ENCODE measurements at places on chromosomes 6 and 20. TPM values are rescaled to one million over a fixed set of nuclear protein-coding genes. Genes with fewer than 3 reads are reported as not detected.

CNR1 gene
- 3.1 TPM for total RNA-seq

BANF2 gene
- not detected for total RNA-seq

CLIC5 gene
- total RNA-seq = not detected

TMEM244 gene
- total RNA-seq = not detected

GDAP1L1 gene
- total RNA-seq = 8.5 TPM

MCM8 gene
- total RNA-seq = 31.9 TPM

ZBTB46 gene
- 22.4 TPM for total RNA-seq

DNA sequence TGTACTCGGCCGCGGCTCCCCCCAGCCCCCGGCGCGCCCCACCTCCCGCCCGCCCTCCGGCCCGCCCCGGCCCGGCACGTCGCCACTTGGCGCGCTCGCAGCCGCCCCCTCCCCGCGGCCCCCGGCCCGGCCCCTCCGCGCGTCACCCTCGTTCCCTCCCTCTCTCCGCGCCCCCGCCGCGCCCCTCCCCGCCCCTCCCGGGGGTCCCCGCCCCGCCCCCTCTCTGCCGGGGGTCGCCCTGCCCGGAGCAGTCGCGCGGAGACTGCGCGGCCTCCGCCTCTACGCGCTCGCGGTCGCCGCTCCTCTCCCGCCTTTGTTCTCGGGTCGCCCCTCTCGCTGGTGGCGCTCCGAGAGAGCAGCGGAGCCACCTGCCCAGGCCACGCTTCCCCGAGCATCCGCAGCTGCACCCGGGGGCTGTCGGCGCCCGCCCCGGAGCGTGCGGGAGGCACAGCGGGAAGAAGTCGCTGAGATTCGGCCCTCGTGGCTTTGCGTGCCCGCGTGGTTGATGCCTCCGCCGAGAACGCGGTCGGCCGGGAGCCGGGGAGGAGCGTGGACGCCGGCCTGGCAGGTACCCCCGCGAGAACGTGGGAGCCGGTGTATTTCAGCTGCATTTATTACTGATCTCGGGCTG is at the start of gene PHF10:
TSS of gene PHF10 (minus strand) at position 7 of the 631 bp plus-strand sequence. CDS start 569 bp downstream, outside the sequence.
- no peaks in the 10 kb centered on the region for H3K36me3 ChIP-seq
- peak within 1 kb of the TSS; percentile 87 for H3K4me3 ChIP-seq
- H3K4me1 ChIP-seq = peaks cover 5% of the 10 kb centered on the region
- H3K27me3 ChIP-seq = no peaks in the 10 kb centered on the region

DNA sequence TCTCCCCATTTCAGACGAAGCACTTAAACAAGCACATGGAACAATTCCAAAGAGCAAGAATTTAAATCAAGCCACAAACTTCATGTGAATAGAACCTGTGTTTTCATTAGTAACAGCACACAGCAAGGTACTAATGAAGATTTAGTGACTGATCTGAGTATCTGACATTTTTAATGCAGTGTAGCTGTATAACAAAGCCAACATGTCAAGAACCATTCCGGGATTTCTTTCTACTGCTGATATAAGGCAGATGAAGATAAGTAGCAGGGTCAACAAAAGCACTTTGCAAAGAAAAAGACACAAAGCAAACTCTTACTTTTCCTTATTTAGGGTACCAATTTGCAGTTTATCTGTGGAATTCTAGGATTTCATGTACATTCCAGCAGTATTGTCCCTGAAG is 11.3 kb downstream of the SLC17A5 start:
- H3K27me3 ChIP-seq = no peaks in the 10 kb centered on the region
- H3K4me3 ChIP-seq = no peak overlapping the region
- H3K4me1 ChIP-seq = no peaks in the 10 kb centered on the region
- no peak overlapping the region for H3K27ac ChIP-seq
- no peaks in the 10 kb centered on the region for H3K36me3 ChIP-seq

GRCh38 chr20:59628171-59628570 is 23.8 kb downstream of the PHACTR3 start:
- DNase-seq = no peak
- no peak overlapping the region for H3K27ac ChIP-seq
- H3K27me3 ChIP-seq = no peaks in the 10 kb centered on the region
- no peaks in the 10 kb centered on the region for H3K4me1 ChIP-seq
- no peak overlapping the region for H3K4me3 ChIP-seq
- no peaks in the 10 kb centered on the region for H3K36me3 ChIP-seq

GRCh38 chr6:167122827-167123657 is at the start of gene CCR6:
Gene CCR6, plus strand, starts transcription at chr6:167123096. Its CDS starts 13,039 bp downstream, at chr6:167136135.
- no peak within 1 kb of the TSS for H3K4me3 ChIP-seq
- no peaks in the 10 kb centered on the region for H3K27me3 ChIP-seq
- no peak within 1 kb of the TSS for H3K27ac ChIP-seq
- DNase-seq = no peak
- no peaks in the 10 kb centered on the region for H3K36me3 ChIP-seq
- H3K4me1 ChIP-seq = no peaks in the 10 kb centered on the region

DNA sequence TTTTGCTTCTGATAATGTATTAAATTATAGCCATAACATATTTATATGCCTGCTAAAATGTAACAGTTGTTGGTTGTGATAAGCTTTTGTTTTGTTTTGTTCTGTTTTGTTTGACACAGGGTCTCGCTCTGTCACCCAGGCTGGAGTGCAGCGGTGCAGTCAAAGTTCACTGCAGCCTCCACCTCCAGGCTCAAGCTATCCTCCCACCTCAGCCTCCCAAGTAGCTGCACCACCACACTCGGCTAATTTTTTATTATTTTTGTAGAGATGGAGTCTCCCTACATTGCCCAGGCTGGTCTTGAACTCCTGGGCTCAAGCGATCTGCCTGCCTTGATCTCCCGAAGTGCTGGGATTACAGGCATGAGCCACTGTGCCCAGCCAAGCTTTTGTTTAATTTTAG is 157.8 kb downstream of the ARID1B start:
- H3K27ac ChIP-seq = no peak overlapping the region
- peaks cover 13% of the 10 kb centered on the region for H3K4me1 ChIP-seq
- H3K27me3 ChIP-seq = no peaks in the 10 kb centered on the region
- DNase-seq = no peak
- no peaks in the 10 kb centered on the region for H3K36me3 ChIP-seq
- no peak overlapping the region for H3K4me3 ChIP-seq

- no peak overlapping the region for H3K27ac ChIP-seq
- H3K4me1 ChIP-seq = peaks cover 12% of the 10 kb centered on the region
- no peak overlapping the region for H3K4me3 ChIP-seq
- H3K27me3 ChIP-seq = 0 out of 2 replicates have a peak, but pooled peaks cover 2% of the 10 kb centered on the region
Measured at GRCh38 chr6:41730531-41731436, 4.6 kb downstream of the TFEB start.

- H3K4me3 ChIP-seq = no peak overlapping the region
- no peak for DNase-seq
- H3K36me3 ChIP-seq = no peaks in the 10 kb centered on the region
- no peaks in the 10 kb centered on the region for H3K4me1 ChIP-seq
Measured at GRCh38 chr6:18347021-18347577, 40.1 kb upstream of the RNF144B start.

GRCh38 chr6:39540454-39540853 is 184.8 kb downstream of the KIF6 start:
- no peaks in the 10 kb centered on the region for H3K27me3 ChIP-seq
- H3K27ac ChIP-seq = no peak overlapping the region
- H3K36me3 ChIP-seq = no peaks in the 10 kb centered on the region
- no peak overlapping the region for H3K4me3 ChIP-seq
- no peaks in the 10 kb centered on the region for H3K4me1 ChIP-seq

- no peaks in the 10 kb centered on the region for H3K36me3 ChIP-seq
- H3K27ac ChIP-seq = no peak overlapping the region
- H3K27me3 ChIP-seq = no peaks in the 10 kb centered on the region
- no peaks in the 10 kb centered on the region for H3K4me1 ChIP-seq
Measured at GRCh38 chr6:165978476-165978875, 189.2 kb downstream of the TBXT start.

GRCh38 chr6:130969166-130969565 is 93.9 kb downstream of the EPB41L2 start:
- H3K27ac ChIP-seq = no peak overlapping the region
- H3K27me3 ChIP-seq = no peaks in the 10 kb centered on the region
- H3K4me1 ChIP-seq = peaks cover 6% of the 10 kb centered on the region
- H3K4me3 ChIP-seq = no peak overlapping the region
- no peaks in the 10 kb centered on the region for H3K36me3 ChIP-seq
- DNase-seq = no peak

DNA sequence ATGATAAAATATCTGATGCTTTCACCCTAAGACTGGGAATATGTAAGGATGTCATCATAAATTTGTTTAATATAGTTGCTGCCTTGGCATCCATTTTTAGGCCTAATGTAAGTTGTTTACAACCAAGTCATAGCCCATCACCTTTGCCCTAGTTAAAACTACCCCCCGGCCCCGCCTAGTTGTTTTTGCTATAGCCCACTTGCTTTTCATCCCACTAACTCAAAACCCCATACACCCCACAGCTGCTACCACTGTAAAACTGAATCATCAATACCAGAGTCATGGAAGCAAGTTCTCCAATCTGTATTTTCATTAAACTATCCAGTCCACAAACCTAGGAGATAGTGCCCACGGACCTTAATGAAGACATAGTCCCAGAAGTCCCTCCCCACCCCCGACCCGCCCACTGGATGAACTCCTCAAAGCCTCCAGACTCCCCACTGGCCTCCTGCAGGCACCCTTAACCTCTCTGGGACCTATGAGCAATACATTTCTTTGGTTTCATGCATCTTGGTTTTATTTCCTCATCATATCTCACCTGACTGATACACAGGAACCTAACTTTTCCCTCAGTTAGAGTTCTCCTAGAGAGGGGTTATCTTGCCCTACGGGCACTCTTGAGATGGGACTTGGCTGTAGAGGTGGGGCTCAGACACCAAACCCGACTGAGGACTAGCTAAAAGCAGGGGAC is 12.5 kb upstream of the ZDHHC14 start:
- H3K4me3 ChIP-seq = no peak overlapping the region
- H3K27ac ChIP-seq = no peak overlapping the region
- no peaks in the 10 kb centered on the region for H3K36me3 ChIP-seq
- DNase-seq = no peak
- no peaks in the 10 kb centered on the region for H3K27me3 ChIP-seq

GRCh38 chr6:109660526-109661320 is 30.3 kb downstream of the AK9 start:
- no peak for DNase-seq
- no peaks in the 10 kb centered on the region for H3K36me3 ChIP-seq
- no peaks in the 10 kb centered on the region for H3K27me3 ChIP-seq
- no peak overlapping the region for H3K27ac ChIP-seq
- no peaks in the 10 kb centered on the region for H3K4me1 ChIP-seq

DNA sequence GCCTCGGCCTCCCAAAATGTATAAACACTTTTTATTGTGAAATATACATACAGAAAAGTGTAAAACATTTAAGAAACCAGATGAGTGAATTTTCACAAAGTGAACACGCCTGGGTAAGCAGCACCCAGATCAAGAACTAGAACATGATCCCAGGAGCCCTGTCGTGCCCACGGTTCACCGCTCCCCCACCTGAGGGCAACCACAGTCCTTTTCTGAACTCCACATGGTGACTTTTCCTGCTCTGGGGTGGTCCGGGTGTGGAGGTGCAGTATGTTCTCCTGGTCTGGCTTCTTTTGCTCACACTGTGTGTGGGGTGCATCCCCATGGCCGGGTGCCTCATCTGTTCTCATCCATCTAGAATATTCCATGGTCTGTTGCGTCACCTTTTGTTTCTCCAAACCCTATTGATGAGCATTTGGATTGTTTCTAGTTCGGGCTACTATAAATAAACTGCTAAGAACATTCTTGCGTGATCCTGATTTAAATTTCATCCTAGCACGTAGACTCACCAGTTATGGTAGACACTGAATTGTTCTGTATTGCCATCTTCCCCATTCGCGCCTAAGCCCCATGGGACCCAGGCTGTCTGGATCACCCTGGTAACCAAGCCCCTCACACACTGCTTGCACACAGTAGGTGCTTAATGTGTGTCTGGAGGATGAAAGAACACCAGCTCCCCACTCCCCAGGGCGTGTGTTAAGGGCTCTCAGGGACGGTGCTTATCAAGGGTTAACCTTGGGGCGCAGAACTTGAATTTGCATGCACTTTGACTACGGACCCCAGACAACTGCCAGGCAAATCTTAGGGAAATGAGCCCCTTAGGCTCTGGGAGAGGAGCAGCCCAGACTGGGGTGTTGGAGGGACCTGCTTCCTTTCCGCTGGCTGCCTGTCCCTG is 56.2 kb downstream of the CTCFL start:
- DNase-seq = no peak
- H3K4me3 ChIP-seq = no peak overlapping the region
- H3K36me3 ChIP-seq = no peaks in the 10 kb centered on the region
- H3K27ac ChIP-seq = no peak overlapping the region
- no peaks in the 10 kb centered on the region for H3K27me3 ChIP-seq
- H3K4me1 ChIP-seq = peaks cover 24% of the 10 kb centered on the region

- H3K36me3 ChIP-seq = no peaks in the 10 kb centered on the region
- no peak for DNase-seq
- H3K4me3 ChIP-seq = no peak overlapping the region
- no peak overlapping the region for H3K27ac ChIP-seq
Measured at GRCh38 chr6:92847988-92848387, 571.4 kb downstream of the EPHA7 start.

- H3K27ac ChIP-seq = no peak overlapping the region
- DNase-seq = no peak
- H3K4me1 ChIP-seq = no peaks in the 10 kb centered on the region
Measured at GRCh38 chr6:70375882-70376281, 37.4 kb upstream of the FAM135A start.

- H3K36me3 ChIP-seq = no peaks in the 10 kb centered on the region
- H3K4me3 ChIP-seq = no peak overlapping the region
- H3K27me3 ChIP-seq = no peaks in the 10 kb centered on the region
- H3K4me1 ChIP-seq = no peaks in the 10 kb centered on the region
- no peak for DNase-seq
Measured at GRCh38 chr20:14915356-14915755, 577.9 kb upstream of the FLRT3 start.

- no peaks in the 10 kb centered on the region for H3K27me3 ChIP-seq
- H3K36me3 ChIP-seq = peaks cover 25% of the 10 kb centered on the region
- H3K27ac ChIP-seq = no peak overlapping the region
- DNase-seq = no peak
- no peak overlapping the region for H3K4me3 ChIP-seq
Measured at GRCh38 chr20:32163951-32164350, 43.6 kb downstream of the PLAGL2 start.

DNA sequence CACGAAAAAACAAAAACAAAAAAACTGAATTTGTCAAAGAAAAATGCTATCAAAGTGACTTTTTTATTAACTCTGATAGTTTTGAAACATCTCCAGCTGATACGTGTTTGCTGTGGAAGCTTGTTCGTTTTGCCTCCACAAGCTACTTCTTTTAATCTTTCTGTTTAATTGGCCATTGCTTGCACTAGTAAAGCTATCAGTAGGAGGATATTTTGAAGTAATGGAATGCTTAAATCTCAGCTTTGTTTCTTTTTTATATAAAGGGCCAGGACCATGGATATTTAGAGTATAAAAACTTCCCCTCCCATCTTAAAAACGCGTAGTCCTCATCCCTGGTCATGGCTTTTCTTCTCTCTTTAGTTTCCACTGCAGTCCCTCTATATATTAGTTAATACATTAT is 344.0 kb downstream of the NKAIN2 start:
- no peaks in the 10 kb centered on the region for H3K27me3 ChIP-seq
- no peak for DNase-seq

- no peaks in the 10 kb centered on the region for H3K27me3 ChIP-seq
- H3K4me1 ChIP-seq = no peaks in the 10 kb centered on the region
- DNase-seq = no peak
- no peaks in the 10 kb centered on the region for H3K36me3 ChIP-seq
- no peak overlapping the region for H3K27ac ChIP-seq
Measured at GRCh38 chr6:137903274-137903932, 36.3 kb downstream of the TNFAIP3 start.
